ENCODE measurements at places on chromosomes 3 and 15. TPM values are rescaled to one million over a fixed set of nuclear protein-coding genes. Genes with fewer than 3 reads are reported as not detected.

IP6K1 gene
- total RNA-seq = 37.7 TPM

GRCh38 chr15:92683511-92683834 is 27.9 kb upstream of the FAM174B start:
- no peak for DNase-seq

GRCh38 chr15:65189102-65189740 is 4.1 kb upstream of the CLPX start:
- no peak for DNase-seq

DNA sequence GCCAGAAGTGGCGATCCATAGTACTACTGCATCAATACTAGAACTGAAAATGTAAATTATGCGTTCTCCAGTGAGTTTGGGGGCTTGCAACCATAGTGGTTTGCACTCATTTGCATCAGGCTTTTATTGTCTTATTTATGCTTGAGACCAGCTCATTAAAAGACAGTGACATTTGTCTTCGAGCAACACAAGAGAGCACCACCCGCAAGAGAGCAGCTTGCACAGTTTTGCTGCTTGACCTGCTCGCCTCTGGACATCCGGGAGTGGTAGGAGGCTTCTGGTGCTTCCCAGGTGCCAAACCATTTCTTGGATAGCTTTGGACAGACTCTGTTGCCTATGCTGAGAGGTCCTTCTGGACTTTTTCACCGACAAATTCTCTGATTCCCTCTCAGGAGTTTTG is 294.6 kb downstream of the MEX3B start:
- DNase-seq = no peak

GRCh38 chr15:92958105-92958504 is 58.0 kb downstream of the CHD2 start:
- no peak for DNase-seq
